ENCODE measurements at places on chromosomes 4 and X.

- no peak for DNase-seq
These were observed 209.8 kb upstream of the NDST4 start for GRCh38 chr4:115323106-115323707.

- no peak for DNase-seq
These were observed 76.0 kb downstream of the PDLIM5 start for GRCh38 chr4:94527556-94528233.

DNA sequence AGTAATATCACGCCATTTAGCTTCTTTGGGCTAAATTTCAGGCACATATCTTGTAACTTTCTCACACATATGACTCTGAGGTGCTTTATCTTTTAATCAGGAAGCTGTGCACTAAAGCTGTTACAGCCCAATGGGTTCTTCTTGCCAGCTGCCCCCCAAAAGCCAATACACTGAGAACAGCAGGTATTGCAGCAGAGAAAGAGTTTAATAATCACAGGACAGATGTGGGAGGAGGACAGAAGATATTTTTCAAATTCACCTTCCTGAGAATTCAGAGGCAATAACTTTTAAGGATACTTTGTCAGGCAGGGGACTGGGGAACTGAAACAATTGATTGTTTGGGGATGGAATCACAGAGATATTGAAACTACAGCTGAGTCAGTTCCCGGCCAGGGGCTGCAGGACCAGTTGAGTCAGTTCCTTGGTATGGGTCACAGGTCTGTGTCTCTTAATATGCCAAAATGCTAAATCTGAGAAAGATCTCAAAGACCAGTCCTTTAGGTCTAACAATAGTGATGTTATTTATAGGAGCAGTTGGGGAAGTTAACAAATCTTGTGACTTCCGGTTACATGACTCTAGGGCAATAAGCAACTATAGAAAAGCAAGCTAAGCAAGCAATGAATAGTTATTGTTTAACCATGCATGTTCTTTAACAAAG, 28.1 kb downstream of the DDIT4L start:
- DNase-seq, result no peak

GRCh38 chr4:149889991-149890390, 74.3 kb upstream of the IQCM start:
- DNase-seq, result no peak

DNA sequence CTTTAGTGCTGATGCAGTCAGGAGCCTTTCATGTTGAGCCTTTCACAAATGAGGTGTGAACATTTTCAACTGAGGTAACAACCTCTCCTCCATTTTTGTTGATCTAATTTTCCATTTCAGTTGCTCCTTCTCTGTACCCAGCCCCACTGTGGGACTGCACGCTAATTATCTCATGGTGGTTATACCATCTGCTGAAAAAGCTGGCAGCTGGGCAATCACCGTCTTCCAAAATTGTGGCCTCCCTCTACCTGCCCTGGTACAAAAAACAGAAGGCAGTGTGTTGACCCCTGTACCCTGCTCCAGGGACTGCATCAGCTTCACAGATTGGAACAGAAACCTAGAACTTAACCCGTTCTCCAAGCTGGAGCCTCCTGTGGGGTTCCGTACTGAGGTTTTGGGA, 72.4 kb upstream of the LONRF3 start:
- no peak for DNase-seq

- no peak for DNase-seq
These were observed 3.2 kb downstream of the CDKN2AIP start for GRCh38 chr4:183447646-183448045.
